ENCODE measurements at places on chromosomes 5 and 9.
A peak's percentile ranks its signal among the peaks of the same experiment; 100 is the strongest.

DNA sequence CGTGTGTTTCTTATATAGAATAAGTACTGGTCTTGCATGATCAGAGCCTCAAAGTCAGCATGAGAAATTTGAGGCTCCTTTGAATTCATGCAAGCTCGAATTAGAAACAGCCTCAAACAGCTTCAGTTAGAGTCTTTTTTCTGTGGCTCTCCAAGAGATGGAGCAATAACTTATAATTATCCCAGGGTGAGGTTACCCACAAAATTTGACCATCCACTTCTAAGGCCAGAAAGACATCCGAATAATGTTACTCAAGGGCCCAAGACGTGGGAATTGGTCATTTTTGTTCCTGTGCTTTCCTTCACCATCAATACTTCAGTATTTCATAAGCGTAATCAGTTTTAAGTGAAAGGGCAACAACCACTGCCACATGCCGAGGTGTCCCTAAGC is 89.7 kb downstream of the DAPK1 start:
- DNase-seq = no peak

- DNase-seq = no peak
These were observed 21.5 kb upstream of the MRNIP start for GRCh38 chr5:179880066-179880650.

DNA sequence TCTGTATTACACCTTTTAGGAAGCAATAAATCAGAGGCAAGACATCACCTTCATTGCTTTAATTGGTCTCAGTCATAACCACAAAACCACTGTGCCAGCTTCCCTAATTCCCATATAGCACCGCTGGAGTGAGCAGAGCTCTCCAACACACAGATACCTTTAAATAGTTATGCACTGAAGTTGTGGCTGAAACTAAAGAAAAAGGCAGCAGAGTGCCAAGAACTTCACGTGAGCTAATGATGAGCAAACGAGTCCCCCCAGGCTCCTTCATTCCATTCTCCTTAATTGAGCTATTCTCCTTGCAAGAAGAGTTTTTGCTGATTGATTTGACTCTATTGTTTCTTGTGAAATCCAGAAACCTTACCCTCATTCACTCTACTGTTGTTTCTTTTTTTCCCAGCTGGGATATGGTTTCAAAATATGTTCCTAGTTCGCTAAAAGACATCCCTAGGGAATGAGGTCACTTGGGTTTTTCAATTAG is 501.5 kb downstream of the SPATA31D1 start:
- no peak for DNase-seq

DNA sequence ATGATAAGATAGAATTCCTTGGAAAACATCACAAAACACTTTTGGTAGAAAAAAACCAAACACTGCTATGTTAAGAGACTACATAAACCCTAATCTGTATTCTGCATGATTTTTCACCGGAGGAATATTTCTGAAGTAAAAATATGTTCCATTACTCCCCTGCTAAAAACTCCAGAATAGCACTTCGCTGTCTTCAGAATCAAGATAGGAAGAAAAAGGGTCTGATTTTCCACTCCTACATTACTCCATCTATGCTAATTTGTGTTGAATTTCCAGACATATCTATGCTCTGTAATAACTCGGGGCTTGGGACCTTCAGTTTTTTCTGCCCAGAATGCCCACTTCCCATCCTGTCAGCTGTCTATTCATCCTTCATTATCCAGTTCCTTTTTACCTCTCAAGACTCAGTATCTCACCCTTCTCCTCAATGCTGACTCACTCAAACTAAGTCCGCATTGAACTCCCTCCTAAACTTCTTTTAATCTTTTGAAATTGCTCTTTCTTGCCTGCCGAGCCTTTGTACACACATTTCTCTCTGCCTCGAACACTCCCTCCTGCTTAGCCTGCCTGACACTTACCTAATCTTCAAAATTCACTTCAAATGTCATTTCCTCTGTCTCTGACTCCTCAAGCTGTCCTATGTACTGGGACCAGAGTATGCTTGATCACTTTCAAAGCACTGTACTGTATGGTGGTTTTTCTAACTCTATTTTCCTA is 171.0 kb downstream of the ARRDC3 start:
- no peak for DNase-seq

GRCh38 chr9:76018235-76018634 is 127.8 kb downstream of the PCSK5 start:
- no peak for DNase-seq

DNA sequence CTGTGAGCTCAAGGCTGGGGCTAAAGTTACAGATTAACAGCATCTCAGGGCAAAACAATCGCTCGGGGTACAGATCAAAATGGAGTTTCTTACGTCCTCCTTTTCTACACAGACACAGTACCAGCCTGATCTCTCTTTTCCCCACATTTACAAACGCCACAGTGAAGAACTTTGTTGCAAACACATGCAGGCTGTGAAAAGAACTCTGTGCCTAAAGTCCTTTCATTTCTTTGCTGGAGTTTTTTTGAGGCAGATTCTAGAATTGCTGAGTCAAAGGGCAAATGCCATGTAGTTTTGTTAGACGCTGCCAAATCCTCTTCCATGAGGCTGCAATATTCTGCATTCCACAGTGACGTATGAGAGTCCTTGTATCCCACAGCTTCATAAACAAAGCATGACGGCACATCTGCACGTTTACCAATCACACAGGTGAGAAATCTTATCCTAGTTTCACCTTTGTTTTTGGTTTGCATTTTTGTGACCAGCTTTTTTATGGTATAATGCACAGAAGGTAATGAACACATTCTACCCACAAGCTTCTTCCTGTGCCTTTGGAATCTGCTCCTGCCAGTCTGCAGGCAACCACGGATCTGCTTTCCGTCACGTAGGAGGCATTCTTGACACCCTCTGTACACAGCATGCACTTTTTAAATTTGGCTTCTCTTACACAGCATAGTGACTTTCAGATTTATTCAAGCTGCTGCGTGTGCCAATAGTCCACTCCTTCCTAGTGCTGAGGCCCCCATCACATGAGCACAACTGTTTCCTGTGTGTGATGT is 44.6 kb upstream of the LPCAT1 start:
- no peak for DNase-seq

DNA sequence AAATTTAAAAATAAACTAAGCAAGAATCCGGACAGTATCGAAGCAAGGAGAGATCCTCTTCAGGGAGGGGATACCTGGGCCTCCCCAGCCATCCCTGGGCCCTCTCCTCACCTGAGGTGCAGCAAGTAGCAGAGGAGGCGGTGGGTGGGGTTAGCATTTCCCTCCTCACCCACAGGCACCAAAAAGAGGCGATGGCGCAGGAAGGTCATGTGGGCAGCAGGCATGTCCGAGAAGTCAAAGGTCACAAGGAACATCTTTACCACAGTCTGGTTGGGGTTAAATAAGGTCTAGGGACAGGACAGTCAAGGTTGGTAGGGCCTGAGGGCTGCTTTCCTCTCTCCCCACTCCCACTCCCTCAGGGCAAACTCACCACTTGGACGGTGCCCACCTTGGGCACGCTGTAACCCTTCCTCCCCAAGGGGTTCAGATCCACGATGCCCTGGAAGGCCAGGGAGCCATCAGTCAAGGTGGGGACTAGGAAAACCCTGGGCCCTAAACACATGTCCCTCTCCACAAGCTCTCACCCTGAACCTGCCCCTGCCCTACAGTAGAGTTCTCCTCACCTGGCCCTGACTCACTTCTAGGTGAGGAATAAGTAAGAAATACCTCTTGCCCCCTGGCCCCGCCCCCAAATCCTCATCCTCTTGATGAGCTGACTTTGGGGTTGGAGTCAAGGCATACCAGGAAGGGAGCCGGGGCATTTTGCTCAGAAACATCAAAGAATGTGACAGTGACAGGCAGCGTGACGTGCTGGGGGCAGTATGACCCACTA is 2.8 kb upstream of the STOML2 start:
- no peak for DNase-seq

- no peak for DNase-seq
These were observed 39.7 kb upstream of the BASP1 start for GRCh38 chr5:17177501-17178372.

- peak; percentile 64 for DNase-seq
These were observed 258.1 kb upstream of the NFIL3 start for GRCh38 chr9:91681461-91682305.

- DNase-seq = no peak
These were observed 63.2 kb downstream of the PAM start for GRCh38 chr5:102818345-102818744.

DNA sequence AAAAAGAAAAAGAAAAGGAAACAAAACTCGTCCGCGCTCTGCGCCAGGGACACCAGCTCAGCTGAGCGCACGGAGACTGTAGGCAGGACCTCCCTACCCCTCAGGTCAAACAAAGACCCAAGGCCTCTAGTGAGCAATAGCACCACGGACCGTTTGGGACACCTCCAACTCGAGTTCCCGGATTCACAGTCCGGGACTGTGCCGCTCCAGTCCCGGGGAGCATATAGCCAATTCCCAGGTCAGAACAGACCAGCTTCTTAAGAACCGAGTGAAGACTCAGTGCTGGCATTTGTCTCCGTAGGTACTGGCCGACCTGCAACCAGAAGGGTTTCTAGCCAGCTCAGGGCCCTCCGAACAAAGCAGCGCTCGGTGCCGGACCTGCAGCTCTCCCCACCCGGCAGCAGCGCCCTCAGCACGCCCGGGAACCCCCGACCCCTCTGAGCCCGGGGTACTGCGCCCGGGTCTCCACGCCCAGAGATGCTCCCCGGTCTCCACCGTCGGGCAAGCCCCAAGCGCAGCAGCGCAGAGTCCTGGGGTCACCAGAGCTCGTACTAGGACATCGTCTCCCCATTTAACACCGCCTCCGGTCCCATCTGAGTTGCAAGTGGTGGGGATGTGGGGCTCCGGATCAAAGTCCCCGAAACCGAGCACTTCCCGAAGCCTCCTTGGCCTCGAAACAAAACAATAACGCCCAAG is 591 bp downstream of the ABCA1 start:
- DNase-seq = peak; percentile 47

DNA sequence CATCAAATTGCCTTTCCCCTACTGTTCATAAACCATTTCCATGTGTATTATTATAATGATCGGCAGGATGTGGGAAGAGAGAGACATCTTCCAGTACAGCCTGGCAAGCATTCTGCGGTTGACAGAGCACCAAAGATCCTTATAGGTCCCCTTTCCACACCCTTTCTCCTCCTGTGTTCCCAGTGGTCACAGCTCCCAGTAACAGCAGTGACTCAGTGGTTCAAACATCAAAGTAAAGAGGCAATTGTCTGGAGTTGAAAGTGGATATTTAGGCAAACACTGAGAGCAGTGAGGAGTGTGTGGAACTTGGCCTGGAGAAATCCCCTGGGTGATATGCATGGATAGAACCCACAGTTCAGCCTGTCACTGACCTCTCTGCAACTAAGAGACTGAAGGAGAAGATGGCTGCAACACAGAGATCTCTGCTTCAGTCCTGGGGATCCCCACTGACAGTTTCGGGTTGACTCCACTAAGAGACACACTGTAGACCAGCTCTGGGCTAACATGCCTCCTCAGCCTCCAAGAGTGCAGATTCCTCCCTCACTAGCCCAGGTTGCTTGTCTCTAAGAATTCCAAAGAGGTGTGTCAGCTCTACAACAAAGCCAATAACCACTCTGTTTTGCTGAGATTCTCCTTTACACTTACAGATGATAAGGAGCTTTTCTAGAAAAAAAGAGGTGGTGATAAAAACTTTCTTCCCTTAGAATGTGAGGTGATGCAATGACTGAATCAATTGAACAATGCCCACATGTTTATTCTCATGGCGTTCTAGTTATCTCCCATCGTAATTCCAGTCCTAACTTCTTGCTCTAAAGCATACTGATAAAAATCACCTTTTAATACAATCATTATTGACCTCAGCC is 94.4 kb upstream of the IL6ST start:
- DNase-seq = no peak

- DNase-seq = no peak
These were observed 147.5 kb upstream of the ALDH1B1 start for GRCh38 chr9:38244971-38245370.

GRCh38 chr5:10862085-10862484 is 101.1 kb upstream of the DAP start:
- DNase-seq = no peak

GRCh38 chr9:131874447-131874846 is 134.6 kb upstream of the RAPGEF1 start:
- DNase-seq = no peak

GRCh38 chr5:30933599-30933998 is 259.9 kb upstream of the CDH6 start:
- no peak for DNase-seq

GRCh38 chr5:143525176-143525575 is 121.7 kb upstream of the NR3C1 start:
- DNase-seq = peak; percentile 70

GRCh38 chr5:149917073-149917676 is 27.4 kb downstream of the PDE6A start:
- DNase-seq = no peak

DNA sequence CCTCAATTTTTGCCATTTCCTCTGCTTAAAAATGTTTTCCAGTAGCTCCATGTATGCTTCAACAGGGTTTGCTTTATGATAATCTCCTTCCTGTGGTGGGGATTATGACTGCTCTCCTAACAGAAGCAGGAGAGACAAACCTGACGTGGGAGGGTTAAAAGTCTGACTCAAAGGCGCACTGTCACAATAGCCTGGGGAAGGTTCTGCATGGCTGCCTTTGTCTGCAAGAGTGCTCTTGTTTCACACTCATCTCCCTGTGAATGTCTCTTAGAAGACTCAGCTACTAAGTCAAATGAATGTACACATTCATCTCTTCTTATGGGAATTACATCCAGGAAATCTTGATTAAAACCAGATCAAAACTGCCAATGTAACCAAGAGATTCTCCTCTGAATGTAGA is 90.9 kb upstream of the MTAP start:
- DNase-seq = no peak

- DNase-seq = no peak
These were observed 2.1 kb downstream of the TLN1 start for GRCh38 chr9:35729700-35730485.

- DNase-seq = no peak
These were observed 122.6 kb upstream of the KLF4 start for GRCh38 chr9:107612136-107612535.

DNA sequence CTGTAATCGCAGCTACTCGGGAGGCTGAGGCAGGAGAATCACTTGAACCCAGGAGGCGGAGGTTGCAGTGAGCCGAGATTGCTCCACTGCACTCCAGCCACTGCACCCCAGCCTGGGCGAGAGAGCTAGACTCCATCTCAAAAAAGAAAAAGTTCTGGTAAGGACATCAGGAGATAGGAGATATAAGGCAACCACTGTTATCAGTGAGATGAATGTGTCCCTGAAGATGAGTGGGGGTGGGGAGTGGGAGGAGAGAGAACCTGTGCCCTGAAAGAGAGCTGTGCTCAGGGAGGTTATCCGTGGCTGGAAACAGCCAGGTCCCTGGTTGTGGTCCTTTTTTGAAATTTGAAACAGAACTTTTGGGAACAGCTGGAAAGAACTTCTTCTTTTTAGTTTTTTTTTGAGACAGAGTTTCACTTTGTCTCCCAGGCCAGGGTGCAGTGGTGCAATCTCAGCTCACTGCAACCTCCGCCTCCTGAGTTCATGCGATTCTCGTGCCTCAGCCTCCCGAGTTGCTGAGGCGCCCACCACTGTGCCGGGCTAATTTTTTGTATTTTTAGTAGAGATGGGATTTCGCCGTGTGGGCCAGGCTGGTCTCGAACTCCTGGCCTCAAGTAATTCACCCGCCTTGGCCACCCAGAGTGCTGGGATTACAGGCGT is 2.6 kb downstream of the PTPA start:
- no peak for DNase-seq
